Aorta (tissue), 5 donors: ENCODE measurements at places on chromosomes 2 and 18. TPM values are rescaled to one million over a fixed set of nuclear protein-coding genes. Genes with fewer than 3 reads are reported as not detected.

- no peak overlapping the region for H3K27ac ChIP-seq
- no peak for DNase-seq
- H3K4me1 ChIP-seq, result no peaks in the 10 kb centered on the region
- no peak overlapping the region for H3K4me3 ChIP-seq
- no peaks in the 10 kb centered on the region for H3K36me3 ChIP-seq
These were observed 96.4 kb downstream of the CYRIA start for GRCh38 chr2:16568998-16569784.

GRCh38 chr2:30927465-30928075 is 120.3 kb upstream of the CAPN13 start:
- H3K4me1 ChIP-seq, result no peaks in the 10 kb centered on the region
- no peak overlapping the region for H3K4me3 ChIP-seq
- no peaks in the 10 kb centered on the region for H3K27me3 ChIP-seq
- no peak for DNase-seq
- no peak overlapping the region for H3K27ac ChIP-seq

DNA sequence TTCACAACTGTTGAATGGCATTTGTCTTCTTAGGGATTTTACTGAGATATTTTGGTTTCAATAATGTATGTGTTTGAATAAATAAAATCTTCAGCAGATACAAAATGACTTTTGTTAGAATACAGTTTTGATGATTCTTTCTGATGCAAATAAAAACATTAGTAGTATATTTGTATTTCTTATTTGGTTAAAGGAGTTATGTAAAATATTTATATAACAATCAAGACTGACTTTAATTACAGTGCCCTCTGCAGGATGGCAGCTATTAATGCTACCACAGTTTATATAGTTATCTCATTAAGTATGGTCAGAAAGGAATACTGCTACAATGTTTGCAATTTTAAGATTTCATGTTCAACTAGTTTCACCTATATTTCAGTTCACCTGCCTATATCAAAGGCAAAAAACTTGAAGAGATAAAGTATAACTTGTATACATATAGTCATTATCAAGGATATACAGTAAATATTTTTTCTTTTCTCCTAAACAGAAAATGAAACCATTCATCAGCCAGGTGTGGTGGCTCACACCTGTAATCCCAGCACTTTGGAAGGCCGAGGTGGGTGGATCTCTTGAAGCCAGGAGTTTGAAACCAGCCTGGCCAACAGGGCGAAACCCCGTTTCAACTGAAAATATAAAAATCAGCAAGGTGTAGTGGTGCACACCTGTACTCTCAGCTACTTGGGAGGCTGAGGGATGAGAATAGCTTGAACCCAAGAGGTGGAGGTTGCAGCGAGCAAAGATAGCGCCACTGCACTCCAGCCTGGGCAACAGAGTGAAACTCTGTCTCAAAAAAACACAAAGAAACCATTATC is 19.8 kb downstream of the ARL5A start:
- H3K4me1 ChIP-seq, result peaks cover 3% of the 10 kb centered on the region
- DNase-seq, result no peak
- peaks cover 2% of the 10 kb centered on the region for H3K36me3 ChIP-seq
- no peak overlapping the region for H3K27ac ChIP-seq
- H3K4me3 ChIP-seq, result no peak overlapping the region

DNA sequence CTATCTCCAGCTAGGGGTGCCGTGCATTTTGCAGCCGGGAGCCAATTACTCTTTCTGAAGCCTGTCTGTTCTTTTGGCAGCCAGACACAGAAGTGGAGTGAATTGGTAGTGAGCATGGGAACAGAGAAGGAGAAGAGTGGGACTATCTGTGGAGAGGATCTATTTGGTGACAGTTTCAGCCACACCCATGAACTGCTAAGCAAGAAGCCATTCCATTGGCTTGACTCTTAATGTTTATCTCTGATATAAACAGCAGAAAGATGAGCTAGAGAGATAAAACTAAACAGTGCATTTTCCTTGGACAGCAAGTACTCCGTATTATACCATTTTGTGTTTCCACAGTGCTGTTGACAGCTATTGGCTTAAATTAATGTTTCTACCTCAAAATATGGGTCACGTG is 259.6 kb upstream of the THUMPD2 start:
- no peak for DNase-seq
- no peaks in the 10 kb centered on the region for H3K4me1 ChIP-seq
- H3K36me3 ChIP-seq, result no peaks in the 10 kb centered on the region
- no peaks in the 10 kb centered on the region for H3K27me3 ChIP-seq
- H3K4me3 ChIP-seq, result no peak overlapping the region
- no peak overlapping the region for H3K27ac ChIP-seq

- H3K27ac ChIP-seq, result no peak overlapping the region
- H3K27me3 ChIP-seq, result no peaks in the 10 kb centered on the region
- no peak overlapping the region for H3K4me3 ChIP-seq
- no peak for DNase-seq
- no peaks in the 10 kb centered on the region for H3K4me1 ChIP-seq
These were observed 363.8 kb upstream of the TRIB2 start for GRCh38 chr2:12352889-12353288.

GRCh38 chr2:167404627-167405284 is 516.5 kb downstream of the XIRP2 start:
- no peaks in the 10 kb centered on the region for H3K36me3 ChIP-seq
- H3K27ac ChIP-seq, result no peak overlapping the region
- no peak overlapping the region for H3K4me3 ChIP-seq
- DNase-seq, result no peak
- no peaks in the 10 kb centered on the region for H3K4me1 ChIP-seq

DNA sequence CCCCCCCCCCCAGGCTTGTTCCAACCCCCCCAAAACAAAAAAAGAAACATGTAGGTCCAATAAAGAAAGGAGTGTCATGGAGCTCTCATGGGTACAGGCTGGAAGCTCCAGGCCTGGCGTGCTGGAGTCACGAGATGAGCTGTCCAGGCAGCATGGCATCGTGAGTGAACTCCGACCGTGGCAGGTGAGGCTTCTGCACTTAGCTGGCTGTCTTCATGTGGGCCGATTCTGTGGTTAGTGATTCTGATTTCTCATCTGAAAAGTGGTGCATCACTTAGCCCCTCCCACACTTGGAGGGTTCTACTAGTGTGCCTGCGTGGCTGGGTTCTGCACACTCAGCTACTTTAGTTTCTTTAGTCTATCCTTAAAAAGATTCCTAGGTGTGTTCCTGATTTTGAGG is 126.4 kb upstream of the MGAT5 start:
- no peak overlapping the region for H3K27ac ChIP-seq
- DNase-seq, result no peak
- H3K27me3 ChIP-seq, result no peaks in the 10 kb centered on the region
- H3K36me3 ChIP-seq, result no peaks in the 10 kb centered on the region
- H3K4me3 ChIP-seq, result no peak overlapping the region
- H3K4me1 ChIP-seq, result no peaks in the 10 kb centered on the region

DNA sequence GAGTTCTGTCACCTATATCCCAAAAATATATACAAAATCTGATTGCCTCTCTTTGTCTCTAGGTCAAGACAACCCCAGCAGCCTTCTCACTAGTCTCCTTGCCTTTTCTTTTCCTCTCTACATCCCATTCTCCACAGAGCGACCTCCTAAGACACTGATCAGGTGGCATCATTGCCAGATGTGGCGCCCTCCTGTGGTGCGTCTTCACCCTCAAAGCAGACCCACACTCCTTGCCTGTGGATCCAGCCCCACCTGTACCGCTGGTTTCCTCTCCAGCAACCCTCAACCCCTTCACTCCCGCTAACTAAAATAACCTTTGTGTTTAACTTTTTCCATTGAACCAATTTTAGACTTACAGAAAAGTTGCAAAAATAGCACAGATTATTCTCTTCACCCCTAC is 273.3 kb downstream of the GLI2 start:
- H3K4me3 ChIP-seq, result no peak overlapping the region
- H3K27ac ChIP-seq, result no peak overlapping the region
- H3K27me3 ChIP-seq, result no peaks in the 10 kb centered on the region
- no peaks in the 10 kb centered on the region for H3K36me3 ChIP-seq
- DNase-seq, result no peak
- H3K4me1 ChIP-seq, result no peaks in the 10 kb centered on the region

- no peaks in the 10 kb centered on the region for H3K36me3 ChIP-seq
- H3K27me3 ChIP-seq, result no peaks in the 10 kb centered on the region
- no peak for DNase-seq
- no peak overlapping the region for H3K27ac ChIP-seq
- no peaks in the 10 kb centered on the region for H3K4me1 ChIP-seq
These were observed 346.4 kb upstream of the HS6ST1 start for GRCh38 chr2:128665113-128665512.

SLC5A7 gene
- not detected for total RNA-seq

TXNDC2 gene
- 0.65 TPM for total RNA-seq

MSTN gene
- total RNA-seq, result 0.48 TPM

LOXL3 gene
- 27.1 TPM for total RNA-seq
